ENCODE measurements at places on chromosomes 13 and 19.

- DNase-seq = no peak
These were observed 6.1 kb upstream of the FXYD3 start for GRCh38 chr19:35109395-35110112.

- DNase-seq = no peak
These were observed 262.0 kb downstream of the NDFIP2 start for GRCh38 chr13:79742923-79743322.

DNA sequence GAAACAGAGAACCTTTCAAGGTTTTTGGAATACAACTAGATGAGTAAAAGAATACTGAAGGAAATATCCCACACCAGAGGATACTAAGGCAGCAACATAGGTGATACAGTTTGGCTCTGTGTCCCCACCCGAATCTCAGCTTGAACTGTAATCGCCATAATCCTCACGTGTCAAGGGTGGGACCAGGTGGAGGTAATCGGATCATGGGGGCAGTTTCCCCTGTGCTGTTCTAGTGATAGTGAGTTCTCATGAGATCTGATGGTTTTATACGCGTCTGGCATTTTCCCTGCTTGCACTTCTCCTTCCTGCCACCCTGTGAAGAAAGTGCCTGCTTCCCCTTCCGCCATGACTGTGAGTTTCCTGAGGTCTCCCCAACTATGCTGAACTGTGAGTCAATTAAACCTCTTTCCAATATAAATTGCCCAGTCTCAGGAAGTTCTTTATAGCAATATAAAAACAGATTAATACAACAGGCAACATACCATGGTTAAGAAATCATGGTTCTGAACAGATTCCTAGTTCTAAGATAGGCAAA is 97.0 kb downstream of the ABCC4 start:
- DNase-seq = no peak

DNA sequence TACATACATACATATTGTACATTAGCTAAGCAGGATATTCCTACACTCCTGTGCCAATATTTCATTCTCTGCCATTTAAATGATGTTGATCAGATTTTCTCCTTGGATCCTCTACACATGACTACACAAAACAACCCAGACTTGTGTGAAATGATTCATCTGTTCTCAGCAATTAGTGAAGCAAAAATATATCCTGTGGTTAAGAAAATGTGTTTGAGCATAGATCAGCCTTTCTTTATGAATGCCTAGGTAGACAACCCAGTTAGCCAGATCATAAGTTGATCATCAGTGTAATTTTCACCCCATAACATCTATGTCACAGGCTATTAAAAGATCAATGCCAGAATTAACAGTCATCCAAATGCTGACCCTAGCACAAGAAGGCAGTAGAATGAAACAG is 275.2 kb upstream of the EDNRB start:
- no peak for DNase-seq

DNA sequence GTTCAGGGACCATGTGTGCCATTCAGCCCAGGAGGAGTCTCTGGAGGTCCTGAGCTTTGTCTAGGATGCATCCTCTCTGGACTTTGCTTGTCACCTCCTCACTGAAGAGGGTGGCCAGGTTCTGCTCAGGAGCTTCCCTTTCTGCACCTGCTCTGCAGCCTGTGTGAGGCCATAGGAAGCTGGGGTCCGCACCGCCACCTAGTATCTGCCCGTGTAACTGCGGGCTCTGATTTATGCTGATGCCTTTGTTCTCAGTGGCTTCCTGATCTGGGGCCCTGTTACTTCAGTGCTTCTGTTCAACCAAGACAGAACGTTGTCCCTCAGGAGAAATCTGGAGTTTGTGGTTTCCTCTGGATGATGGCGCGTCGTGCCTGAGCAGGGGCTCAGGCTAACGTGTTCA is 15.5 kb downstream of the ZNF610 start:
- DNase-seq = no peak

DNA sequence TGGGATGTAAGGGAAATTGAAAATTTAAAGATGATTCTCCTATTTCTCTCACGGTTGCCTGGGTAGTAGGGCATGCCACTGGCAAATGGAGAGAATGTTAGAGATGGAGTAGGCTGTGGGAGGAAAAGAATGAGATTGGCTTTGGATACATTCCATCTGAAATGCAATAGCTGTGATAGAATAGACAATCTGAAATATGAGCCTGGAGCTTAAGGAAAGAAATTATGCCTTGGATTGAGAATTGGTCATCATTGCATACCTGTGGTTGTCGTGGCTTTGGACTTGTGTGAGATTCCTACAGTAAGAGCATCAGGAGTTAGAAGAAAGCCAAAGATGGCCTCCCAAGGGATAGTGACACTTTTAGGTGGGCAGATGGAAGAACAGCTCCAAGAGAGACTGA is 305.1 kb upstream of the SLC10A2 start:
- no peak for DNase-seq

DNA sequence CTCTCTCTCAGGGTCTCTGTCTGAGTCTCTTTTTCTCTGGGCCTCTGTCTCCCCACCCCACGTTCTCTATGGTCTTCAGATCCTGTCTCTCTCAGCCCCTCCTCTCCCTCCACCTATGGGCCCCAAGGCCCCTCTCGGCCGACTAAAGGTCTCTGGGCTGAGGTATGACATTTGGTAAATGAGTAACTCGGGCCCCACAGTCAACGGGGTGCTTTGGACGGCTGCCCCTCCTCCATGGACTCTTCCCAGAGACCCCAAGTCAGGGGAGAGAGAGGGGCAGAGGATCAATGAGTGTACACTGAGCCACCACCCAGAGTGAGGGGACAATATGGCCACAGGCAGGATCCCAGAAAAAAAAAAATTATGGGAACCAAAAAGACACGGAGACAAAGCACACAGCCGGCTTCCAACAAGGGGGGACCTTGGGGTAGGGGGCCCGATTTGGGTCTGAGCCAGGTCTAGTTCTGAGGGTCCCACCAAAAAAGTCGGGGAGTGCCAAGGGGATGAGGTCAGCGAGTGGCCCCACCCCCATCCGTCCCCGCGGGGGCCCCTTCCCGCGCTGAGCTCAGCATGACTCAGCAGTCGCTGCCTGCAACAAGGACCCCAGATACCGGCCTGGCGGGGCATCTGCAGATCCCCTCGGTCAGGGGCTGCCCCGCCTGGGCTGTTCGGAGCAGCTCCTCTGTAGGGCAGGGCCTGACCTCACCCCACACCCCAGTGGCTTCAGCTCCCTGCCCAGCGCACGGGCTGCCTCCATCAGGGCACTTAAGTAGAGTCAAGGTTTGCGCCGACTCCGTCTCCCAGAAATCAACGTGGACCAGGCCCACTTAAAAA is 1.5 kb upstream of the FTL start:
- DNase-seq = peak; percentile 60

- DNase-seq = no peak
These were observed 115.4 kb upstream of the TMTC4 start for GRCh38 chr13:100789968-100790367.

DNA sequence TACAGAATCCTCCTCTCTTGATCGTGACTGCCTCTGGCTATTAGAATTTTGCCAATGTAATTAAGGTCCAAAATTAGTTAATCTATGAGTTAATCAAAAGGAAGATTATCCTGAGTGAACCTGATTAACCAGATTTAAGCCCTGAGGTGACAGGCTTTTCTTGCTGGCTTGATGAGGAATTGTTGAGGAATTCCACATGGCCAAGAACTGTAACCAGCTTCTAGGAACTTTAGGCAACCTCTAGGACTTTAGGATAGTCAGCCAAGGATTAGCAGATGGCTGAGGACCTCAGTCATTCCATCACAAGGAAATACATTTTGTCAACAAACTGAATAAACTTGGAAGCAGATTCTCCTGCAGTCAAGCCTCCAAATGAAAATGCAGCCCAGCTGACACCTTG is 84.8 kb downstream of the STOML3 start:
- no peak for DNase-seq
